ENCODE measurements at places on chromosomes 13 and 19.

GRCh38 chr19:897442-898039 lies 4.3 kb downstream of the RNU6-9 start:
- DNase-seq = no peak

DNA sequence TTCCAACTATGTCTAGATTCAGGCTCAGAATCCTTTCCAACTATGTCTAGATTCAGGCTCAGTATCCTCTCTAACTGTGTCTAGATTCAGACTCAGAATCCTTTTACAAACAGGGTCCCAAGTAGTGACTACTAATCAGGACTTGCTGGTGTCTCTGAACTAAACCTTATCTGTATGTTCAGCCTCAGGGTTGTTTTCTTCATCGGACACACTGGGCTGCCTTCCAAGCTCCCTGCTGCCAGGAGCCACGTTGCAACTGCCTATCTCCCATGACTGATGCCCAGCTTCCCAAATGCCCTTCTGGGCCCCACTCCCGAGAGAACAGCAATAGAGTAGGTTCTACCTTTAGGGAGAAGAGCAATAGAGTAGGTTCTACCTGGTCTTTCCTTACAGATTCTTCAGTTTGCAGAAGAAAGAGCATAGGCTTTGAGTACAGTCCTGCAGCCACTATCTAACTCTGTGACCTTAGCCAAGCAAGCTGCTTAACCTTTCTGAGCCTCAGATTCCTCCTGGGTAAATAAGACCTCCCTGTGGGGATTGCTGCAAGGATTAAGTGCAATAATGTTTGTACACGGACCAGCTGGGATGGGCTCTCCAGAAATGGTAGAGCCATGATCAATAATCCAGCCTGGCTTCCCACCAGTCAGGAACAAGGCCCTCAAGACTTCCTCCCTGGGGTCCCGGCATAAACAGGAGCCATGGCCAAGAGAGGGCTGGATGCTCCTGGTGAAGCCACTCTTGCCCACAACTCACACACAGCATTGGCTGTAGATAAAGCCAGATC lies 61.5 kb downstream of the ZIC5 start:
- no peak for DNase-seq

DNA sequence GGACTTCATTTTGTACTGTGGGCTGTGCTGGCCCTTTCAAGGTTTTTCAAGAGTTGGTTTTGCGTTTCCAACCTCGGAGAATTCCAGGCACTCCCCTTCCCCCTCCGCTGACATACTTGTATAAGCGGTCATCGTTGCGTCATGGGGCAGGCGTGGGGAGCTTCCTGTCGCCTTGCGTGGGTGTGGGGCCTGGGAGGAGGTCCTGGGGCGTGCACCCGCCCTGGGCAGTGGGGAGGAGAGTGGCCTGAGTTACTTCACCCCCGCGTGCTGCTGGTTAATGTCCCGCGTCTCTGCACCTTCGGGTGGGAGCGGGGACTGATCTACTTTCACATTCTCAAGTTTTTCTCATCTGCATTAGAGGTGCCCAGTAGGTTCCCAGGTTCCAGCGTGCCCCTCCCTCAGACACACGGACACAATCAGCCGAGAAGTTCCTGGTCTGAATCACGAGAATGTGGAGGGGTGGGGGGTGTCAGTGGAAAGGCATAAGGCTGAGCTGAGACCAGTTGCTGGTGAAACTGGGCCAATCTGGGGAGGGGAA lies 4.1 kb downstream of the IER2 start:
- DNase-seq = peak; percentile 87

- no peak for DNase-seq
These were observed 220.7 kb upstream of the MIR17HG start for GRCh38 chr13:91126806-91127205.

- peak; percentile 54 for DNase-seq
These were observed at the start of gene BCL3 for GRCh38 chr19:44748426-44749254. Gene BCL3, plus strand, starts transcription at chr19:44748708. Its CDS starts 83 bp downstream, at chr19:44748791.

DNA sequence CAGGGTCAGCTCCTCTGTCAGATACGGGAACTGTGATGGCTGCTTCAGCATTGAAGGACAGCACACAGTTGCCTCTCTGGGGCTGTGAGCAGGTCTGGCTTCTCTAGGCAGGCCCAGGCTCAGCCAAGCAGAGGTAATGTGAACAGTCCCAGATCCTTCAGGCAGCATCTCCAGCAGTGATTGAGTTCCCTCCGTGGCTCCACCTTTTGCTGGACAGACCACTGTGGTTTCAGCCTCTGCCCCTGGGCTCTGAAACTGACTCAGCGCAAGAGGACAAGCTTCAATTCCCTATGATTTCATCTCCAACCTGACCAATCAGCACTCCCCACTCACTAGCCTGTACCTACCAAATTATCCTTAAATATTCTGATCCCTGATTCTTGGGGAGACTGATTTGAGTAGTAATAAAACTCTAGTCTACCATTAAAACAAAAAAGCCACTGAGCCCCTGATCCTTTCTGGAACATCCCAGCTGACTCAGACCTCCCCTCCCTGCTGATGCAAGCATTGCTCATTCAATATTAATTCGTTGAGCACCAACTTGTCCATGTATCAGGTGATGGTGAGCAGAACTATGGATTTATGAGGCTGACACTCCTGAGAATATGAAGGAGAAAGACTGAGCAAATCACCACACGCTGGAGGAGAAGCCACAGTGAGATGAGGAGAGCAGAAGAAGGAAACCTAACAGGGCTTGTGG lies 16.7 kb downstream of the GSX1 start:
- no peak for DNase-seq

DNA sequence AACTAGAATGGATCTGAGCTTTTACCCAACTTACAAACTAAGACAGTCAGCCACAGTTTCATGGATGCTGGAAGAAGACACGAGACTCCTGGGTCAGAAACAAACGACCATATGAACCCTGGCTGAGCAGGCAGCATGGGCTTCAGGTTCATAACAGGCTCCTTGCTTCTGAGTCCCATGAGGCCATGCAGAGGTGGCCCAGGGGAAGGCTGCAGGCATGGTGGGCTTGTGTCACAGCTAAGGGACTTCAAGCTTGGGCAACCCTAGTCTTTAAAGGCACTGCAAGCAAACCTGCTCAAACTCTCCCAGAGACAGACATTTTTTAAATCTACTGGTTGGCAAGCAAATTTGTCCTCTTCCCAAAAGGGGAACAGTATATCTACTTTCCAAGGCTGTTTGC lies 5.1 kb upstream of the ARHGEF7 start:
- DNase-seq = no peak

DNA sequence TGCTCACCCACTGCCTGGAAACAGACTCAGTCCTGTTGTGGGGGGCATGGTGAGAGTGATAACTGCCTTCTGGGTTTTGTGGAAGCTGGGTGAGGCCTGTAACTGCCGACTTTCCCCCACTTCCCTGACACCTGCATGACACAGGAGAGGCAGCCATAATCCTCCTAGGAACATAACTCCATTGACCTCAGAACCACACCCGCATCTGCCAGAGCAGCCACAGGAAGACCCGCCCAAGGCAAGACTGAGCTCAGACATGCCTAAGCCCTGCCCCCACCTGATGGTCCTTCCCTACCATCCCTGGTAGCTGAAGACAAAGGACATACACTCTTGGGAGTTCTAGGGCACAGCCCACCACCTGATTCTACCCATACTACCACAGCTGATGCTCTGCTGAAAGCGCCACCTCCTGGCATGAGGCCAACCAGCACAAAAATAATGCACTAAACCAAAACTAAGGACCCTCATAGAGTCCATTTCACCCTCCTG lies 326.7 kb downstream of the RBM26 start:
- no peak for DNase-seq

DNA sequence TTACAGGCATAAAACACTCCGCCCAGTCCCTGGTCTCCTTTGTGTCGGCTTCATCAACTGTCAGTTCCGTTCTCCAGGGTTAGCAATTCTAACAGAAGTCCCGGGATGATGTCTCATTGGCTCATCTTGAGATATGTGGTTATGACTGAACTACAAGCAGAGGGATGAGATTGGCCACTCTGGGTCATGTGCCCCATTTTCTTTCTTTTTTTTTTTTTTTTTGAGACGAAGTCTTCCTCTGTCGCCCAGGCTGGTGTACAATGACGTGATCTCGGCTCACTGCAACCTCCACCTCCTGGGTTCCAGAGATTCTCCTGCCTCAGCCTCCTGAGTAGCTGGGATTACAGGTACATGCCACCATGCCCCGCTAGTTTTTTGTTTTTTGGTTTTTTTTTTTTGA lies 95.4 kb upstream of the MRI1 start:
- DNase-seq = no peak

Data from GM04504 (cell line).